OCI-LY7 (cell line): ENCODE measurements at places on chromosomes 1 and 21. TPM values are rescaled to one million over a fixed set of nuclear protein-coding genes. Genes with fewer than 3 reads are reported as not detected.

The CYP4Z1 gene
- total RNA-seq: not detected in 2 replicates

DNA sequence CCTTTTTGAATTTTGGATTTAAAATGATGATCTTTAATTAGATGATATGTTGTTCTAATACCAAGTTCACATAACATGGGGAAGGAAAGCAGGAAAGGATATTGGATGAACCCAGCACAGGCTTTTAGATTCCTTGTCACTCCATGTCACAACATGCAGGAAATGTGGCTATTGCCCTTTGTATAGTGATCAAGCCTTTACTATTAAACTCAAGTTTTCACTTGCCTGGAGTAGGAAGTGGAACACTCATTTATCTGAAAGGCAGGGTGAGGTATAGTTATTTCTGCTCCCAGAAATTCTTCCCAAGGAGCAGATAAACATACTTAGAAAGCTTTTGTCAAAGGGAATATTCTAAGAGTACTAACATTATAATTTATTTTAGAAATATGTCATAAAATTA lies 37.2 kb upstream of the BCAS2 start:
- DNase-seq: no peak

- DNase-seq: no peak
Measured at GRCh38 chr1:93081716-93082115, 2.6 kb downstream of the MTF2 start.

GRCh38 chr1:210233216-210233494 lies 559 bp downstream of the SERTAD4 start:
- DNase-seq: no peak

DNA sequence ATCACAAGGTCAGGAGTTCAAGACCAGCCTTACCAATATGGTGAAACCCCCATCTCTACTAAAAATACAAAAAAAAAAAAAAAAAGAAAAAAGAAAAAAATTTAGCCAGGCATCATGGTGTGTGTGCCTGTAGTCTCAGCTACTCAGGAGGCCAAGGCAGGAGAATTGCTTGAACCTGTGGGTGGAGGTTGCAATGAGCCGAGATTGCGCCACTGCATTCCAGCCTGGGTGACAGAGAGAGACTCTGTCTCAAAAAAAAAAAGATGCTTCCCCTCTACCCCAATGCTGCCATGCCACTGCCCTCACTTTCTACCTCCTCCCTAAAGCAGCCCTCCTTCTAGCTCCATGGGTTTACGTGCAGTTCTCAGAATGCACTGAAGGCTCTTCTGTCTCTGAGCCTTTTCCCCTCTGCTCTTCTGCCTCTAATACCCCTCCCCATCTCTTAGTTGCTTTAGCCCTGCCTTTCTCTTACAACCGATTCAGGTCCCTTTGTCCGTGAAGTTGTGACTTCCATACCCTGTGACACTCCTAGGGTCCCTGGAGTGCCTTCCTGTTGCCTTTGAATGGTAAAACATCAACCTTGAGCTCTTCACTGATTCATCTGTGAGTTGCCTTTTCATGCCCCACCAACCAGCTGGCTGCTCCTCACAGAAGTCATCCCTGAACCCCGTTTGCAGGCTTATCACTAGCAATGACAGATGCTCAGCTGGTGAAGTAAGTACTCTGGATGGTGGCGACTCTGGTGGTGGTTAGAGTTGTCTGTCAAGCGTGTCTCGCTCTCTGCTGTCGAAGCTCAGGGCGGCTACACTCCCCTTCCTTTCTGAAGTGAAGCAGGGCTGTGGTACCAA lies 234.9 kb downstream of the RHOU start:
- no peak for DNase-seq
